Nasal cavity respiratory epithelium epithelial cell of viscerocranial mucosa (primary cell): ENCODE measurements at places on chromosomes 5 and 9. TPM values are rescaled to one million over a fixed set of nuclear protein-coding genes. Genes with fewer than 3 reads are reported as not detected.

Gene HTR1A
- total RNA-seq = not detected in 2 replicates

Gene SPACA9
- total RNA-seq = 1.4 and 2.8 TPM in 2 replicates

Gene NMUR2
- not detected in 2 replicates for total RNA-seq

Gene TAS2R1
- total RNA-seq = not detected in 2 replicates

Gene LHX3
- not detected in 2 replicates for total RNA-seq

Gene PHYHD1
- 1.3 and 1.7 TPM in 2 replicates for total RNA-seq

Gene DDX4
- total RNA-seq = under 0.01 TPM in 1 of 2 replicates, not detected in the other

Gene MCC
- 58.1 and 180 TPM in 2 replicates for total RNA-seq

Gene FAM151B
- 1.4 and 2.8 TPM in 2 replicates for total RNA-seq

Gene WDR36
- 69.4 and 75.0 TPM in 2 replicates for total RNA-seq

Gene CATSPER3
- 0.21 and 0.34 TPM in 2 replicates for total RNA-seq

Gene MLANA
- not detected in 2 replicates for total RNA-seq

Gene SMIM3
- 12.5 and 14.7 TPM in 2 replicates for total RNA-seq

Gene ABLIM3
- total RNA-seq = 7.7 and 11.3 TPM in 2 replicates

Gene SLC6A7
- total RNA-seq = not detected in 2 replicates

Gene SLC24A2
- under 0.01 TPM in 1 of 2 replicates, not detected in the other for total RNA-seq

Gene SLC46A2
- total RNA-seq = not detected in 2 replicates

Gene CMYA5
- total RNA-seq = 0.34 and 0.85 TPM in 2 replicates

Gene PFN3
- not detected in 2 replicates for total RNA-seq

Gene ANGPTL2
- total RNA-seq = under 0.01 and 0.14 TPM in 2 replicates

Gene PLGRKT
- total RNA-seq = 20.7 and 32.1 TPM in 2 replicates

Gene ADRA1B
- under 0.01 TPM in 1 of 2 replicates, not detected in the other for total RNA-seq

Gene NRG2
- total RNA-seq = under 0.01 and 0.07 TPM in 2 replicates

Gene RLN2
- total RNA-seq = 0.14 and 0.34 TPM in 2 replicates

Gene ALDH1A1
- total RNA-seq = 0.34 and 32.2 TPM in 2 replicates

Gene AJM1
- total RNA-seq = 2.1 and 3.4 TPM in 2 replicates

Gene CDC25C
- total RNA-seq = 0.07 and 0.34 TPM in 2 replicates

Gene HSPB3
- total RNA-seq = 0.14 TPM in 1 of 2 replicates, not detected in the other
